PC-9 (cell line): ENCODE measurements at places on chromosomes 5 and 9. TPM values are rescaled to one million over a fixed set of nuclear protein-coding genes. Genes with fewer than 3 reads are reported as not detected.

GRCh38 chr9:134375011-134375390 lies 48.7 kb downstream of the RXRA start:
- no peak for DNase-seq
- no peaks in the 10 kb centered on the region for H3K36me3 ChIP-seq
- H3K4me1 ChIP-seq, result peaks cover 56% of the 10 kb centered on the region
- peak overlapping the region; percentile 46; the same call in 1 of the 2 replicates for H3K27ac ChIP-seq
- H3K27me3 ChIP-seq, result no peaks in the 10 kb centered on the region

DNA sequence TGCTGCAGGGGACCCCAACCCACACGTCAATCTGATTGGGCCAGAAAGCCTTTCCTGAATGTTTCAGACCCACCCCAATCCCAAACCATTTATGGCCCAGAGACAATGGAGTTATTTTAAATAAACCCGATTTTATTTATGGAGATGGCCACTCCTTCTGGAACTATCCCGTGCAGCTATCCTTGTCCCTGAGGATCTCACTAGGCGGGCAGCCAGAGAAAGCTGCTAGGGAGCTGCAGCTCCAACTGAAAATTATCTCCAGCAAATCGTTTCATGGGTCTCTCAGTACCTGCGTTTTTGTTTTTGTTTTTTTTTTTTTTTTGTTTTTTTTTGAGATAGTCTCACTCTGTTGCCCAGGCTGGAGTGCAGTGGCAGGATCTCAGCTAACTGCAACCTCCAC lies 23.0 kb downstream of the C1QTNF2 start:
- no peak overlapping the region for H3K4me3 ChIP-seq
- H3K27ac ChIP-seq, result no peak overlapping the region
- no peak for DNase-seq
- no peaks in the 10 kb centered on the region for H3K27me3 ChIP-seq

GRCh38 chr5:32174011-32174870 lies at the start of gene GOLPH3:
GOLPH3 (minus strand) TSS chr5:32174319; CDS start chr5:32174034, 285 bp downstream.
- H3K27ac ChIP-seq, result peak within 1 kb of the TSS; percentile 95
- no peaks in the 10 kb centered on the region for H3K27me3 ChIP-seq
- H3K4me3 ChIP-seq, result peak within 1 kb of the TSS; percentile 93
- H3K36me3 ChIP-seq, result peaks cover 23% of the 10 kb centered on the region
- DNase-seq, result peak; percentile 84

The PLEKHG4B gene
- total RNA-seq, result not detected in 2 replicates
